ENCODE measurements at places on chromosomes 6 and 20. TPM values are rescaled to one million over a fixed set of nuclear protein-coding genes. Genes with fewer than 3 reads are reported as not detected.

The RBM24 gene
- 19.9 TPM for polyA plus RNA-seq

The PPP1R14C gene
- polyA plus RNA-seq = 0.11 TPM

- no peak for DNase-seq
Measured at GRCh38 chr20:37243937-37244571, 17.6 kb downstream of the GHRH start.

The ME1 gene
- polyA plus RNA-seq = 11.3 TPM

- no peak for DNase-seq
Measured at GRCh38 chr6:131231103-131231502, 95.8 kb downstream of the AKAP7 start.

DNA sequence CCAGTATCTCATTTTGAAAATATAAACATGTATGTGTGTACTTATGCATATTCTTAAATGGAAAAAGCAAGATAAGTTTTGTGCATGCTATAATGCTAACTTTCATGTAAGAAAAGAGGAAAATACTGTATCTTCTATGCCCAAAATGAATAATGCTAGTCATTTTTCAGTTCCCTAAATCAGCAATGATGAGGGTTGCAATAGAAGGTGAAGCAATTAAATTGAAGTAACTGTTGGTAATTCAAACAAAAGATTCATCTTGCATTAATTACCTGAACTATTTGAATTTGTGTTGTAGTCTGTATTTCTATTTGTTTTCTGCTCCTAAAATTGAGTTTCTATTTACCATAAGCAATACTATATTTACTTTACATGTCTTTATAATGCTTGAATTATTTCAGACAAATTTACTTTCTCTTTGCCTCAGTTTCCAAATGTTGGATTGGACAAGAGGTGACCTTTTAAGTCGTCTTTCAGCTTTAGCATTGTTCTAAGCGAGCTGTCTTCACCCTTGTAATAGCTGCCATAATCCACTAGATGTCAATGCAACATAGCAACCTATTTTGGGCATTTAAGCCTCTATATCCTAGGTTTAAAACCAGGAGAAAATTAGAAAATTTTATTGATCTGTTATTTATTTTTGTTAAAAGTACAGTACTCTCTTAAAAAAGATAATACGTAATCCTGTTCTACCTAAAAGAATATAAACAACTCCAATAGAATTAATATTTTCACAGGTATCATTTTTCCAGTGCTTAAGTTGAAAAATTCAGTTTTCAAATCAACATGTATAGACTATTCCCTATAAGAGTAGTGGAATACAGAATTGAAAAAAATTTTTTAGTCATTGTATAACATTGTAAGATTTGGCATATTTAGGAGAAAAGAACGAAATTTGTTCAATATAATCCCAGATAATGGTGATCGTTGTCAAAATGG lies 52.3 kb upstream of the IFNGR1 start:
- DNase-seq = no peak

GRCh38 chr6:51535327-51535726 lies 552.1 kb downstream of the PKHD1 start:
- no peak for DNase-seq

The CST2 gene
- not detected for polyA plus RNA-seq

The FBXO5 gene
- 9.7 TPM for polyA plus RNA-seq

GRCh38 chr6:168313431-168314011 lies 6.1 kb downstream of the DACT2 start:
- DNase-seq = no peak

All from BJ (cell line).